ENCODE measurements at places on chromosomes 2 and 18. TPM values are rescaled to one million over a fixed set of nuclear protein-coding genes. Genes with fewer than 3 reads are reported as not detected.

GTF2A1L gene
- total RNA-seq: not detected

DNA sequence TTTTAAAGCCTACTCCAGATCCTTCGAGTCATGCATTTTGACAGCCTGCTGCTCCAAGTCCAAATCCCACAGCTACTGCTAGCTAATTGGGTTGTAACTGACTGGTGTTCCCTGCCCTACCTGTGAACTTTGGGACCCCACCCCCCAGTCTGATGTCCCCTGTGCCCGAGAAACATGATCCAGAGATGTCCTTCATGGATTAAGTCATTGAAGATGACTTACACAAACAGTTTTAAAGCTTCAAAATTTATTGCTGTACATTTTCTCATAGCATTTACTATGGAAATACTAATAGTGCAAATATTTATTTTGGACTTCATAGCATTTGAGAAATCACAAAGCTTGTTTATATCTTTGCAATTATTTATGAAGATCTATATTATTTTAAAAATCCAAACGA, 73.1 kb downstream of the MBD2 start:
- DNase-seq: no peak

- DNase-seq: no peak
Measured at GRCh38 chr18:78820161-78820834, 159.3 kb upstream of the SALL3 start.

DNA sequence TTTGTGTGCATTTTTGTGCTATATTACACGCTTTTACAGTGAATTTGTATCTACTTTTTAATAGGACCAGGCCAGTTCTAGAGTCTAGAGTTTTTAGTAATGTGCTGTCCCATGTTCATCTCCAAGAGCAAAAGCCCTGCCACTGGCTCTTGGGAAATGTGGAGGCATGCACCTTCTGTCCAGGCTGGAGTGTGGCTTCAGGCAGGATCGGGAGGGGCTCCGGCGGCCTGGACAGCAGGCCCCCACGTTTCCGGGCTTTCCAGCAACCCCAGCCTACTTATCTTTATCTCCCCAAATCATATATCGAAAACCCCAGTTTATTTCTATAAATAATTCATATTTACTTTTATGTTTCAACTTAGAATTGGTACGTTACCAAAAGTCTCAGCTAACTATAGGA, 78.2 kb downstream of the SNTG2 start:
- DNase-seq: no peak

GRCh38 chr2:196481324-196481697, 158.2 kb upstream of the CCDC150 start:
- no peak for DNase-seq

DNA sequence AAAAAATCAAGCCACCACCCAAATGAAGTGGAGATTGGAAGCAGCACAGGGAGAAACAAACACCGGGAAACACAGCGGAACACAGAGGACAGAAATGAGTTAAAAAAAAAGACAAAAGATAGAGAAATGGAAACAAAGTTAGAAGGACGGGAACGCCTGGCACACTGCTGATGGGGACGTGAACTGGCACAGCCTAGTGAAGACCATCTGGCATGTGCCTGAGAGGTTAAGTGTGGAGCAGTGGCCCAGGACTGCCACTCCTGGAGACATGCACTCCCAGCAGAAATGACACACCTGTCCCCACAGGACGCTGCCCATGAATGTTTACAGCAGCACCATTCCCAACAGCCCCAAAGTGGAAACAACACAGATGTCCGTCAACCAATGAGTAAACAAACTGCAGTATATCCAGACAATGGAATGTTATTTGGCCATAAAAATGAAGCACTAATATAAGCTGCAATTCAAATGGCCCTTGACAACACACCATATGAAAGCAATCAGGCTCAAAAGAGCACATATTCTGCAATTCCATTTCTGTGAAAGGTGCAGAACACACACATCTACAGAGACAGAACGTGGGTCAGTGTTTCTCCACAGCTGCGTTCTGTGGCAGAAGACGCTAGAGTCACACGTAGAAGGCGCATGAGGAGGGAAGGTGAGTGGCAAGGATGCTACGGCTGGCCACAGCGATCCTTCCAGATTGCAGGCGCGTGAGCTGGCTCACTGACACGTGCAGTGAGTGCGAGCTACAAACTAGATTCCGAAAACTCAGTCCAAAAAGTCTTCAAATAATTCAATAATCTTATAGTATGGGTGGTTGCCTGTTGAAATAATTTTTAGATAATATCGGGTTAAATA, 24.6 kb downstream of the THAP4 start:
- no peak for DNase-seq

Measured in ureter (tissue), 1 donor.